CD8-positive, alpha-beta memory T cell (primary cell): ENCODE measurements at places on chromosomes 11 and 22. TPM values are rescaled to one million over a fixed set of nuclear protein-coding genes. Genes with fewer than 3 reads are reported as not detected.
A peak's percentile ranks its signal among the peaks of the same experiment; 100 is the strongest.

DNA sequence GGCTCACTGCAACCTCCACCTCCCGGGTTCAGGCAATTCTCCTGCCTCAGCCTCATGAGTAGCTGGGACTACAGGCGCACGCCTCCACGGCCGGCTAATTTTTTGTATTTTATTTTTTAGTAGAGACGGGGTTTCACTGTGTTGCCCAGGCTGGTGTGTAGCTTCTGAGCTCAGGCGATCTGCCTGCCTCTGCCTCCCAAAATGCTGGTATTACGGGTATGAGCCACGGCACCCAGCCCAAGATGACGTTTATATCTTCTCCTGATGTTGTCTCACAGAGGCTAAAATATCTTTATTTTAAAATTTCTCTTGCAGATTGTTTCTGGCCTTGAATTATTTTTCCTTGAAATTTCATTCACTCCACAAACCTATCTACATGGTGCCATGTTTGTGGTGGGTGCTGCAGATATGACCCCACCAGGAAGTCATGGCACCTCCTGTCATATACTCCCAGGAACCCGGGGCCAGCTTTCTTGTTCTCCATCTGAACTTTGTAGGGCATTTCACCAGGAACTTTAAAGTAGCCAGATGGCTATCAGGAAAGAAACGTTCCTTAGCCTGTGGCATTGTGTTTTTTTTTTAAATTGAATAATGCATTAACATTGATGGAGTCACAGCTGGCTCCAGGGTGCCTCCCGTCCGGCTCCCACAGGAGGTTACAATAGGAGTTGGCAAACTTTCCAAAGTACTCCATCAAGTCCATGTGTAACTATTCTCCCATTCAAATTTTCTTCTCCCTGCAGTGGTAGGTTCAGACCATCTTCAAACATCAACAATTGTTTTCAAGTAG is 42.0 kb upstream of the LIPT2 start:
- H3K27me3 ChIP-seq: no peaks in the 10 kb centered on the region
- H3K27ac ChIP-seq: no peak overlapping the region
- no peak for DNase-seq
- H3K4me1 ChIP-seq: no peaks in the 10 kb centered on the region
- H3K36me3 ChIP-seq: no peaks in the 10 kb centered on the region

The TP53AIP1 gene
- total RNA-seq: not detected

The KIAA1671 gene
- 13.8 TPM for total RNA-seq

The NAALAD2 gene
- total RNA-seq: not detected

GRCh38 chr22:17672417-17672991 is 33.9 kb downstream of the BCL2L13 start:
- H3K4me3 ChIP-seq: no peak overlapping the region
- H3K27ac ChIP-seq: peak overlapping the region; percentile 29
- H3K27me3 ChIP-seq: no peaks in the 10 kb centered on the region
- H3K36me3 ChIP-seq: peaks cover 4% of the 10 kb centered on the region

The TMEM134 gene
- total RNA-seq: 57.9 TPM

- H3K4me3 ChIP-seq: no peak overlapping the region
- no peaks in the 10 kb centered on the region for H3K4me1 ChIP-seq
- no peak for DNase-seq
- no peak overlapping the region for H3K27ac ChIP-seq
- H3K27me3 ChIP-seq: no peaks in the 10 kb centered on the region
Measured at GRCh38 chr22:49012712-49013395, 814.8 kb downstream of the BRD1 start.

- H3K27ac ChIP-seq: no peak overlapping the region
- no peaks in the 10 kb centered on the region for H3K4me1 ChIP-seq
- H3K27me3 ChIP-seq: no peaks in the 10 kb centered on the region
- no peak overlapping the region for H3K4me3 ChIP-seq
- H3K36me3 ChIP-seq: no peaks in the 10 kb centered on the region
Measured at GRCh38 chr11:121225382-121225781, 67.2 kb upstream of the SC5D start.

GRCh38 chr11:34641456-34641855 is 20.6 kb downstream of the EHF start:
- H3K4me1 ChIP-seq: no peaks in the 10 kb centered on the region
- no peaks in the 10 kb centered on the region for H3K36me3 ChIP-seq
- no peak for DNase-seq
- no peaks in the 10 kb centered on the region for H3K27me3 ChIP-seq

- peaks cover 4% of the 10 kb centered on the region for H3K4me1 ChIP-seq
Measured at GRCh38 chr22:38721551-38721950, 15.8 kb downstream of the GTPBP1 start.

GRCh38 chr22:33658775-33659174 is 261.5 kb downstream of the LARGE1 start:
- no peaks in the 10 kb centered on the region for H3K27me3 ChIP-seq
- H3K4me3 ChIP-seq: no peak overlapping the region
- no peak for DNase-seq
- H3K36me3 ChIP-seq: no peaks in the 10 kb centered on the region
- H3K4me1 ChIP-seq: no peaks in the 10 kb centered on the region

DNA sequence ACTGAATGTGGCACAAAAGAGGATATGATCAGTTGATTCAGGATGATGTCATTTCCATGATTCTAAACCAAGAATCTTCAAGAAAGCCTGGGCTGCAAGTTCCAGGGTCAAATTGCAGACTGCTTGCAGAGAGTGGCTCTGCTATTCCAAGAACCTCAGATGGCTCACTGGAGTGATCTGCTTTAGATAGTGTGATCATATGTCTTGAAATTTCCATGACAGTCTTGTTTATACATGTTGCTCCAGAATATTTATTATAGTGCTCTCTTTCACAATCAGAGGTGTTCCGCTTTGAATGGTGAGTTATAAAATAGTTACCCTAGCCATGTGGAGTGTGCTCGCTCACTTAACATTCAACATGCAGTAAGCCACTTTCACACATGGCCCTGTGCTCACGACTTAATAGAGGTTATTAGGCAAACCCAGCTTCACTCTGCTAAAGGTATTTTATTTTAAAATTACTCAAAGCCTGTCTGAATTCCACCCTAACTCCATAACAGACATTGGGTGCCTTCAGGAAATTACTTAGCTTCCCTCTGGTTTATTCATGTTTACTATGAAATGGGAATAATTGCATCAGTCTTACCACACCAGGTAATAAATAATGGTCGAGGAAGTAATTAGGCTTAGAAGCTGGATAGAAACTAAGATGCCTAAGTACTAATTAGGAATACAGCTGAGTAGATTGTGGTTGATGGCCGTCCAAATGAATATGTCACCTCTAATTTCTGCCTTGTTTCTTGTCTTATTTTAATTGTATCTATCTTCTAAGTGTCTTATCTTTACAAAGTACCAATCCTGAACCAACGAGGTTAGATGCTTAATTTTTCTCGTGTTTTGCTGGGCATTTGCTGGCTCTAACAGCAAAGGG is 187.9 kb downstream of the ETS1 start:
- no peak overlapping the region for H3K27ac ChIP-seq
- no peaks in the 10 kb centered on the region for H3K36me3 ChIP-seq
- no peak overlapping the region for H3K4me3 ChIP-seq
- no peaks in the 10 kb centered on the region for H3K4me1 ChIP-seq
- no peaks in the 10 kb centered on the region for H3K27me3 ChIP-seq
- DNase-seq: no peak

The BLID gene
- total RNA-seq: not detected

GRCh38 chr11:33869481-33870422 is 22.1 kb downstream of the LMO2 start:
- H3K27me3 ChIP-seq: peaks cover 25% of the 10 kb centered on the region
- no peak for DNase-seq
- no peaks in the 10 kb centered on the region for H3K36me3 ChIP-seq
- H3K27ac ChIP-seq: peak overlapping the region; percentile 58
- H3K4me3 ChIP-seq: peak overlapping the region; percentile 51
- H3K4me1 ChIP-seq: peaks cover 13% of the 10 kb centered on the region
